ENCODE measurements at places on chromosomes 5 and 9.

GRCh38 chr5:137730336-137730735, 5.6 kb downstream of the KLHL3 start:
- DNase-seq: no peak

GRCh38 chr9:92424340-92424739, at the start of gene OMD:
OMD (minus strand) TSS chr9:92424471; CDS start chr9:92417558, 6,913 bp downstream.
- DNase-seq: no peak

- DNase-seq: no peak
Observed at GRCh38 chr5:158162479-158163034, 303.6 kb upstream of the CLINT1 start.

- DNase-seq: no peak
Observed at GRCh38 chr5:932151-932627, 39.5 kb downstream of the TRIP13 start.

DNA sequence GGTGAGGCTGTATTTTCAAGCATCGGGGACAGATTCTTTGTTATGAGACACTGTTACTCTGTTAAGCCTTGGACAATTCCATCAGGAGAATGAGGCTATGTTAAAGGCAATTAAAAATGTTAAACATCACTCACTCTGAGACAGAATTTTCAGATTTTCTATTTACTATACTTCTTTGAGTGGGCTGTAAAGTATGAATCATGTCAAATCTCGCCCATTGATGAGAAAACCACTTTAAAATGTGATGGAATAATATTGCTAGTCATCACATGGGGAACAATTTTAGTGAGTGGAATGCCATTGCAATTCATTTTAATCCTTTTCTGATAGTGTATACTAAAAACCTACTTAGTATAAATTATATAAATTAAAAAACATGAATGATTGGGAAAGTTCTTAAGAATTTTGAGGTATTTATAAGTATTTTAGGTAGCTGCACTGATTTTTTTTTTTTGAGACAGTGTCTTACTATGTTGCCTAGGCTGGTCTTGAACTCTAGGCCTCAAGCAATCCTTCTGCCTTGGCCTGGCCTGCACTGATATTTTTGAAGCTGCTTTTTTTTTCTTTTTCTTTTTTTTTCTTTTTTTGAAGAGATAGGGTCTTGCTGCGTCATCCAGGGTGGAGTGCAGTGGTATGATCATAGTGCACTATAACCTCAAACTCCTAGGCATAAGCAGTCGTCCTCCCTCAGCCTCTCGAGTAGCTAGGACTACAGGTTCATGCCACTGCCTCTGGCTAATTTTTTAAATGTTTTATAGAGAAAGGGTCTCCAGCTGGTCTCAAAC, 73.2 kb downstream of the KIAA1958 start:
- no peak for DNase-seq

- no peak for DNase-seq
Observed at GRCh38 chr5:102834438-102834964, 79.4 kb downstream of the PAM start.

- no peak for DNase-seq
Observed at GRCh38 chr9:37172557-37172956, 52.2 kb downstream of the ZCCHC7 start.

GRCh38 chr5:18292146-18292545, 657.9 kb downstream of the TAF11L14 start:
- DNase-seq: no peak

DNA sequence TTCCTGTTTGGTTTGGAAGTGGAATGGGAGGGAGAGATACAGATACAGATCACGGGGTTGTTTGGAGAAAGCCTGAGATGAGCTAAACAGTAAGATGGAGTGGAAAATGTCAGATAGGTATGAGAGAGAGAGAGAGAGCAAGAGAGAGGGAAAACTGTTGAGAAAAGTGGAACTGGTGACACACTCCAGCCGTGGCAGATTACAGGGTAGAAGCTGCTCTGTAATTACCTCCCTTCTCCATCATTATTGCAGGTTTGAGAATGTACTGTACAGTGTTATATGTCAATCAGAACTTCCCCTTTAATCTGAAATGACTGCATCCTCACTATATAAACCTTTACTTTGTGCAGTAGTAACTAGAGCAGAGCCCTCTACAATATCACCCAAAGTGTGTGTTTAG, 74.5 kb upstream of the WWC1 start:
- no peak for DNase-seq

DNA sequence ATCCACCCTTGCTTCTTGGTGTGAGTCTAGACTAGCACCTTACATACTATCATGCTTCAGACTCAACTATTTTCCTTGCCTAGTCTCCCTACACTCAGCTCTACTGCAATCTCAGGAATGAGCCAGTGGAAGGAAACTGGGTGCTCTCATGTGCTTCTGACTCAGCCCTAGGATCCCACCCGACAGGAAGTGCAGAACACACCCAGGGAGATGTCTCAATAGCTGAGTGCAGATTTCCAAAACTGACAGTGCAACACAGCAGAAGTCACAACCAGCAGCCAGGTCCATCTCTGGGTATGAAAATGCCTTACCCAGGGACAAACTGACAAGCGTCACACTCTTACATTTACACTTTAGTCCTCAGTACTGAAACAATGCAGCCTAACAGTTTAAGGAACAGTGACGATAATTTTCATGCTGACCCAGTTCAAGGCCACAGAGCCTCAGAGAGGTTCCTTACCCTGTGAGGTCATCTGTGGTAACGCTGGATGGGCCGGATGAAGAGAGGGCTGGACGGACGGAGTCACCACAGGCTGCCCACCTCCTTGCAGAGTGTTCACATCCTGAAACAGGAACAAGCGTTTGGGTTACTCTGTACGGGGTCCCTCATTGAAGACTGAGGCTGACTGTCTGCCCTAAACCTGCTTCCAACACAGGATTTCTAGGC, 33.0 kb downstream of the FKBP15 start:
- DNase-seq: peak; percentile 6

GRCh38 chr9:107375001-107375400, 91.9 kb downstream of the RAD23B start:
- DNase-seq: no peak

- DNase-seq: peak; percentile 51
Observed at GRCh38 chr5:83360573-83360972, 111.0 kb upstream of the VCAN start.

GRCh38 chr5:181189363-181189961, 15.5 kb downstream of the TRIM7 start:
- DNase-seq: no peak

GRCh38 chr9:83935276-83935935, 14.2 kb upstream of the KIF27 start:
- no peak for DNase-seq

Measured in HCT116 (cell line).